ENCODE measurements at places on chromosomes 5 and 9. TPM values are rescaled to one million over a fixed set of nuclear protein-coding genes. Genes with fewer than 3 reads are reported as not detected.

Gene DMRT2
- total RNA-seq: 2.7 TPM

Gene SOWAHA
- total RNA-seq: 2.3 TPM

Gene SLC22A4
- total RNA-seq: 4.0 TPM

Gene TMEM252
- total RNA-seq: not detected

Gene DNM1
- 135 TPM for total RNA-seq

Gene GPBP1
- total RNA-seq: 182 TPM

Gene PANK3
- total RNA-seq: 95.7 TPM

Gene INSYN2B
- total RNA-seq: 0.49 TPM

Gene TAS2R1
- not detected for total RNA-seq

Gene LCN10
- 1.4 TPM for total RNA-seq

Gene ZFP2
- total RNA-seq: 7.1 TPM

Gene SPZ1
- total RNA-seq: not detected

Gene SNCAIP
- 25.5 TPM for total RNA-seq

Gene GARIN3
- not detected for total RNA-seq

Gene REEP5
- total RNA-seq: 62.9 TPM

Gene GRM6
- total RNA-seq: 38.8 TPM

Gene SOHLH1
- total RNA-seq: 0.99 TPM

Gene MAMDC2
- total RNA-seq: 20.3 TPM

Gene SHOC1
- total RNA-seq: not detected

Gene TNFSF8
- 0.16 TPM for total RNA-seq

Gene DBH
- 0.11 TPM for total RNA-seq

Gene GOLGA1
- 21.7 TPM for total RNA-seq

Gene IFNK
- not detected for total RNA-seq

Gene FAM221B
- total RNA-seq: not detected

Gene C7
- 7.5 TPM for total RNA-seq

Gene ZNF608
- total RNA-seq: 144 TPM

Gene PCDHGA4
- 11.1 TPM for total RNA-seq

Gene LRRC19
- not detected for total RNA-seq

Gene SLC1A1
- total RNA-seq: 9.8 TPM

Gene DPYSL3
- total RNA-seq: 283 TPM

Gene SPINK7
- not detected for total RNA-seq

Gene AGXT2
- total RNA-seq: not detected

Gene ZDHHC11B
- total RNA-seq: 2.6 TPM

Gene MLANA
- total RNA-seq: 27.2 TPM

Gene PKD2L2
- not detected for total RNA-seq

Gene ZBTB26
- total RNA-seq: 18.4 TPM

Gene IL4
- not detected for total RNA-seq

Gene GLRA1
- 1.4 TPM for total RNA-seq

Gene TTC23L
- 2.9 TPM for total RNA-seq

Gene PCDHB12
- 15.0 TPM for total RNA-seq

Gene SPINK5
- 1.5 TPM for total RNA-seq

Gene SH3GL2
- 18.0 TPM for total RNA-seq

Gene CDH18
- total RNA-seq: 19.5 TPM

Gene JADE2
- total RNA-seq: 26.1 TPM
